ENCODE measurements at places on chromosomes 6 and 20. TPM values are rescaled to one million over a fixed set of nuclear protein-coding genes. Genes with fewer than 3 reads are reported as not detected.

GRCh38 chr6:135633573-135633972, 136.0 kb upstream of the AHI1 start:
- no peak for DNase-seq

- no peak for DNase-seq
Measured at GRCh38 chr6:106626485-106626884, 2.8 kb downstream of the RTN4IP1 start.

Gene SPTLC3
- total RNA-seq, result not detected

GRCh38 chr6:89775150-89775549, 44.4 kb downstream of the MDN1 start:
- DNase-seq, result no peak

DNA sequence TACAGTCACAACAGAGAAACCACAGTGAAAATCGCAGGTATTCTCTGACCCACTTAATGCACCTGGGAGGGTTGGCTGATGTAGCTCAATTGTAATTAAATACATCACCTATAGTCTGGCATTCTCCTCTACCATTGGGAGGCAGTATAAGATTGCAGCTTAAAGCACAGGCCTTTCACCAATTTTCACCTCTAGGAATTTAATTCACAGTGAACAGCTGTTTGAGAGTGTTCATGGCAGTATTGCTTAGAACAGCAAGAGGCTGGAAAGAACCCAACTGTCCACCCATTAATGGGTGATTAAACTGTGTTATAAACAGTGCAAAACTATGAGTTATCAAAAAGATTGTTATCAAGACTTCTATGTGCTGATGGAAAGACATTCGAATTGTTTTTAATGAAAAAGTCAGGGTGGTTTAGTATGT, 2.0 kb downstream of the EDEM2 start:
- DNase-seq, result no peak

- DNase-seq, result no peak
Measured at GRCh38 chr6:10151144-10151915, 263.5 kb downstream of the TFAP2A start.

- no peak for DNase-seq
Measured at GRCh38 chr6:107230024-107230423, 114.7 kb upstream of the BEND3 start.

Gene SDC4
- not detected for total RNA-seq

Gene MYBL2
- 99.5 TPM for total RNA-seq

DNA sequence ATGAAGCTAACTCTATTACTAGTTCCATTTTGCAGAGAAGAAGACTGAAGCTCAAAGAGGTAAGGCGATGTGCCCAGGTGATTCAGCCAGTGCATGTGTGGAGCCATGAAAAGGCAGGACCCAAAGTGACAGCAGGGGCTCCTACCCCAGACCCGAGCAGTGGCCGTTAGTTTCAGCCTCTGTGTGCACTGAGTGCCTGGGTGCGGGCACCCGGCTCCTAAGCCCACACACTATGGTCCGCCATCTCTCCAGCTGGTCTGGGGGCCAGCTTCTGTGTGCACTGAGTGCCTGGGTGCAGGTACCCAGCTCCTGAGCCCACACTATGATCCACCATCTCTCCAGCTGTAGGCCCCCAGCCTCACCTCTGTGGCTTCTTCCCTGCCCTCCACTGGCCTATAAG, 123.5 kb upstream of the CST7 start:
- no peak for DNase-seq

Gene PERP
- total RNA-seq, result 0.20 TPM

Gene NRN1
- total RNA-seq, result 0.12 TPM

GRCh38 chr6:33921745-33922144, 117.9 kb upstream of the MLN start:
- no peak for DNase-seq
